ENCODE measurements at places on chromosomes 2 and 18. TPM values are rescaled to one million over a fixed set of nuclear protein-coding genes. Genes with fewer than 3 reads are reported as not detected.

The GKN2 gene
- polyA plus RNA-seq, result not detected

The PPP1R1C gene
- polyA plus RNA-seq, result 3.5 TPM

The SKOR2 gene
- not detected for polyA plus RNA-seq

The COL6A3 gene
- polyA plus RNA-seq, result 235 TPM

The TMEM169 gene
- polyA plus RNA-seq, result 14.0 TPM

The PDE11A gene
- polyA plus RNA-seq, result 9.4 TPM

The SPP2 gene
- polyA plus RNA-seq, result not detected
